ENCODE measurements at places on chromosomes 4 and X.

- DNase-seq: no peak
These were observed 88.9 kb upstream of the CITED1 start for GRCh38 chrX:72394518-72395170.

- no peak for DNase-seq
These were observed 53.6 kb upstream of the RAB40AL start for GRCh38 chrX:102883491-102883890.

GRCh38 chr4:94068753-94069719 is 138.6 kb upstream of the SMARCAD1 start:
- DNase-seq: no peak

DNA sequence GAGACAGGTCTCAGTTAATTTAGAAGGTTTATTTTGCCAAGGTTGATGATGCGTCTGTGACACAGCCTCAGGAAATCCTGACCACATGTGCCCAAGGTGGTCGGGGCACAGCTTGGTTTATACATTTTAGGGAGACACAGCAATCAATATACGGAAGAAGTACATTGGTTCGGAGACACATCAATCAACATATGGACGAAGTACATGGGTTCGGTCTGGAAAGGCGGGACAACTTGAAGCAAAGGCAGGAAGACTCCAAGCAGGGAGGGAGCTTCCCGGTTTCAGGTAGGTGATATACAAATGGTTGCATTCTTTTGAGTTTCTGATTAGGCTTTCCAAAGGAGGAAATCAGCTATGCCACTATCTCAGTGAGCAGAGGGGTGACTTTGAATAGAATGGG is 225.2 kb upstream of the ZFP42 start:
- DNase-seq: no peak

GRCh38 chr4:147548256-147548655 is 67.4 kb downstream of the EDNRA start:
- DNase-seq: no peak

GRCh38 chrX:16718824-16719333 is 533 bp upstream of the SYAP1 start:
- no peak for DNase-seq

GRCh38 chr4:155780775-155781174 is 22.0 kb downstream of the GUCY1B1 start:
- no peak for DNase-seq

- no peak for DNase-seq
These were observed 2.9 kb downstream of the TRIML2 start for GRCh38 chr4:188106454-188106853.

DNA sequence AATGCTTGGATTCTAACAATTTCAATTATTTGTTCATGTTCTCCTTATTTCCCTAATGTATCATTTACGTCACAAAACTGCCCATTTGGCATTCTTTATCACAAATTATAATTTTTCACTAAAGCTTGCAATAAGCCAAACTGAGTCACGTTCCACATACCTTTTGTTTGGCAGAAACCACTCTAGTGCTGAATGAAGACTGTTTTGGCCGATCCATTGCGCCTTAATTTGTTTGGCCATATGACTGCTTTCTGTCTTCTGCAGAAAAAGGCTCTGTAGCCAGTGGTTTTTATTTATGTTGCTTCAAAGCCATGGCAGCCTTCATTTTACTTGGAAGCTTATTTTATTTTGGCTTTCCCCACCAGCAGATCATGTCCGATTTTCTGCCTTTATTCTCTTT is 184.4 kb upstream of the HAND2 start:
- no peak for DNase-seq

DNA sequence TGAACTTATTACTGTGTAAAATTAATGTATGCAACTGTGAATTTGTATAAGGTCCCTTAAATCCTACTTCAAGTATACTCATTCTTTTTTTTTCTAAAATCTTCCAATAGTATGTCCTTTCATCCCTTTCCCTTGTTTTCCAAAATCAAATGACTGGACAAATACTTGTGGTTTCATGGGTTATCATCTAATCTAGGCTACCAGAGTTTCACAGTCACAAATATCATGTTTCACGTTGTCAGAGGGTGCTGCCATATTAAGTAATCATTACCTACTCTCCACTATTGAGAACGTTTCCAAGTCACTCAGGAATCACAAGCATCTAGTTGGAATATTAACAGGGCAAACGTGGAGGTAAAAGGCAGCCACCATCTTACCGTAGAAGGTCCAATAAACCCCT is 1235.0 kb upstream of the TENM3 start:
- DNase-seq: no peak

DNA sequence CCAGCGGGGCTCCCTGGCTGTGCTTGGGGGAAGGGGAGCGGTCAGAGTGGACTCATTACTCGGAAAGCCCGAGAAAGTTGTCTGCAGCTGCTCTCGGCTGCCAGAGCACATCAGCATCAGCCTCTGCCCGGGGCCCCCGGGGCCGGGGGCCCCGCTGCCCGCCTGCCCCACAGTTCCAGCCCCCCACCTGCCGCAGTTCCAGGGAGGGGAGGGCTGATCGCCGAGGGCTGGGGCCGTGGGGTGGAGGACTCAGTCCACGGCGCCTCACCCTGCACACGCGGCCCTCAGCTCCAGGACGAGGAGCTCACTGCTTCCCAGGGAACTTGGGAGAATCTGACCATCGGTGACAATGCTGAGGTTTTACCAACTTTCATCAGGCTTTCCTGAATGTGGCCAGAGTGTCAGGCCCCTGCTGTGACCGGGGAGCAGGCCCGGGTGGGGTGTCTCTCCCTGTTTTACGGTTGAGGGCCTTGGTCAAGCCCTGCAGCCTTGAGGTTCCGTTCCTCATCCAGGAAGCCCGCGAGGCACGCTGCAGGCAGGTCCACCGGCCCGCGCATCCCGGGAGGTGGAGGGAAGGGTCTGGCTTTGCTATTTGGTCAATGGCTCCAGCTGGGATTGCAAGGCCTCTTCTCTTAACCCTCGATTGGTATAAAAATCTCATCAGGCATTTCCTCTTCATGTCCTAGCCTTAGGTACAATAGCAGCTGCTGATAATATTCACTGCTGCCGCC is 57.2 kb downstream of the CPZ start:
- DNase-seq: no peak

DNA sequence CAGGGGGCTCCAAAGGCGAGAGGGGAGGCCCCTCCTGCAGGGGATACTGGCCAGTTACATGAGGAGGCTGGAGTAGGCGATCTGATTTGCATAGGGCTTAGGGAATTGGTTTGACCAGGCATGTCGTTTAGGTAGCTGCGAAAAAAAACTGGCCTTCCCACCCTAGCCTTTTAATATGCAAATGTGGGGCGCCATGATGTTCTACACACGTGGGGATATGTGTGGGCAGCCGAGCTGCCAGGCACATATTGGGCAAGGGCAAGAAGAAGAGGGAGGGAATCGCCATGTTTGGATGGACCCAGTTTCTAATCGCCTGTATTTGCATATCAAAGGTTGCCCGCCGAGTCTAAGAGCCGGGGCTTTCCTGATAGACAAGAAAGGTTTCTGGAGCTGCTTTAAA is 121.3 kb downstream of the PRKX start:
- DNase-seq: no peak

DNA sequence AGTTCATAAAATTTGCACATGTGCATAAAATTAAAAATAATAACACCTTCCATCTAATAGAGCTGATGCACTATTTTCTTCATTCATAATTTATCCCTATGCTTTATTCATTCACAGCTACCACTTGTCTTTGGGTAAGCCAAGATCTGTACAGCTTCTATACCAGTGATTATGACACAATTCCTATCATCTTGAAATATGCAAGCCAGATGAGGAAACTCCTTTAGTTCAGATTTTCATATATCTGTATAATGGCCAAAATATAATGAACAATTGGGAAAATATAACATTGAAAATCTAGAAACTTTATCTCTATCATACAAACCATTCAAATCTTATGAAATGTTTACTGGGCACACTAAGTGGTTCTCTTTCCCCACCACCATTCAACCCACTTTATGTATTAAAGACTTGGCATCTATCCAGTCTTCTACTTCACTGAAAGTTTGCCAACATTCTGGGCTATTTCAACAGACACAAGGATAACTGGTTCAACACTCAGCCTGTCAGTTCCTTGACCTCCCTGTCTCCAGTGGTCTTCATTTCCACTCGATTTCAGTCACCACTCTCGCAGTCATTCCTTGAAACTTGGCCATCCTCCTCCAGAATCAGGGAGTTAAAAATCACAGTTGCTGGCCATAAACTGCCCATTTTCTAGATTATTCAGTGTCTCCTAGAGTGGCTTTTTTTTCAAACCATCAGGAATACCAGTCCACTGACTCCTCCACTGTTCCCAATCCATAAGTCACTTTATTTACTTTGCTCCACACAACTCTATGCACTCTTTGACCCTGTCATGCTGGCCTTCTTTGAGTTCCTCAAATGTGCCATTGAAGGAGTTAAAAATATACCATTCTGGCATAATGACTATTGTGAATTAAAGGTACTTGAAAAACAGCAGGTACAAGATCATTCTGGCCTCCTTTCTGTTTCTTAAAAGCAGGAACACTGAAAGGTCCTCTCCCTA is 85.5 kb downstream of the CAMK2D start:
- DNase-seq: no peak

DNA sequence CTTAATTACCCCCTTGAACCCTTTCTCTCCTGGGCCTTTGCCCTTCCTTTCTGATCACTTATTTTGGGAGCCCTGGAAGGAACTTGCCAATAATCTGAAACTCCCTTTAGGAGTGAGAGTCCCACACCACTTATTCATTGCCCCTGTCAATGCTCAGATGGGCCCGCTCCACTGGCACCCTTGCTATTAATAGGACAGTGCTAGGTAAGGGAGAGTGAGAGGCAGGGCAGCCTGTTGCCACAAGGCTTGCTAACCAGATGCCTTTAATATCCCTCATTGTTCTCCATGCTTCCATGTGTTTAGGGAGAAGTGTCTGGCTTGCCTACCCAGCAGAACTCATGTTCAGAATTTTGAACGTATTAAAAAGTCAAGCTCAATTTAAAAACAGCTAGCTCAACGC is 1.7 kb upstream of the NHS start:
- no peak for DNase-seq

GRCh38 chrX:110795645-110796406 is at the start of gene CHRDL1:
TSS of gene CHRDL1 (minus strand) at chrX:110795817. CDS start at chrX:110792181, 3,636 bp downstream.
- no peak for DNase-seq

DNA sequence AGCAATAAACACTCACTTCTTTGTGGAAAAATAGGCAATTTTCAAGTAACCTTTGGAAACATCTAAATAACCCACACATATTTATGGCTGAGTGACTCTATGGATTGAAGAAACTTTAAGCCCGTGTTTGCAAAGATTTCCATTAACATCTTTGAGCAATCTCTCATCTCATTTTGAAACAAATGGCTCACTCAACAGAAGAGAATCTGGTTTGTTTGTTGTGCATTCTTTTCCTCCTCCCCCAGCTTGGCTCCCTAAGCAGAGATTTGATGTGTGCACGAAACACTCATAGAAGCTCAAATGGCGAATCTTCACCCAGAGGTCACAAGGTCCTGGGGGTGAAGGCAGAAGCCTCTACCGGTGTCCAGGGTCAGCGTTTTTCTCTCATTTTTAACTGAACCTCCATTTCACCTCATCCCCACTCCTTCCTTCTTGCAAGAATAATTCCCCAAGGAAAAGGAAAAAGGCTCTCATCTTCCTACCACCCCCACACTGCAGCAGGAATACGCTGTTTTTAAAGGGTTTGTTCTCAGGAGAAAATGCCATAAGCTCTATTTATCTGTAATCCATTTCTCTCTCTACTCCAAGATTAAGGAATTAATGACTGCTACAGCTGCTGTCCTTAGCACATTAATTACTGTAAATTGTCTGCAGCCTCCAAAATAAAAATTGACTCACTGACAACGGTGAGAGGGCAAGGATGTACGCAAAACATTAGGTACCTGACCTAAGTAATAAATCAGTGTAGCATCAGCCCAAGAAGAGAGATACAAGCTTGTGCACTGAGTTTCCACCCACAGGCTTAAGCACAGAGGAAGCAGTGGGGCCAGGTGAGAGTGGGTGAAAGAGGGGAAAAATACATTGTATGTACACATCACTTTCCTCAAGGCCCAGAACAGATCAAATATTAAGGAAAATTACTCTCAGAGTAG is 307.6 kb upstream of the NOCT start:
- DNase-seq: no peak

DNA sequence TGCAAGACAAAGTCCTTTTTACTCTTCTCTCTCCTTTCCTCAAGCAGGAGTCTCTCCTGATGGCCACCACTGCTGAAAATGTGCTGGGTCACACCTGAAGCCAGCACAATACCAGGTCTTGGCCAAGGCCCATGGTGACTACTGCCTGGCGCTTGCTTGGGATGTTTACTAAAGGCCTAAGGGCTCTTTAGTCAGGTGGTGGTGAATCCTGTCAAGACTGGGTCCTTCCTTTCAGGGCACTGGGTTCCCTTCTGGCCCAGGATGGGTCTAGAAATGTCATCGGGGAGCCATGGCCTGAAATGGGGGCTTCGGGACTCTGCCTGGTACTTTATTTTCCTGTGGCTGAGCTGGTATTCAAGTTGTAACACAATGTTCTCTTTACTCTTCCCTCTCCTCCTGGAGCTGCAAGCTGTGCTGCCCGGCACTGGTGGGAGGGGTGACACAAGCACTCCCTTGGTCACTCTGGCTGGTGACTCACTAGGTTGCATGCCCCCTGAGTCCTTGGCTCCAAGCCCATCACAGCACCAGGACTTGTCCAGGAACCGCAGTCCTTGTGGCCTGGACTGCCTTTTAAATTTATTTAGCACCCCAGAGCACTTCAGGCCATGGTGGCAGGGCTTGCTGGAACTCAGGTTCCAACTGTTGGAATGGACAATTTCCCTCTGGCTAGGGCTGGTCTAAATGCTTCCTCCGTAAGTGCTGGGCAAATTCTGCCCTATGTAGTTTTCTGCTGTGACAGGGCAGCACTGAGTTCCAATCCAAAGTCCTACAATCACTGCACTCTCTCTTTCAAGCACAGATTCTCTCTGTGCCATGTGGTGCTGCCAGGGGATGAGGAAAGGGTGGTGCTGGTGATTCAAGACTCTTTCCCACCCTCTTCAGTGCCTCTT is 11.3 kb downstream of the ARL13A start:
- DNase-seq: no peak

GRCh38 chr4:38989487-38989886 is 42.7 kb downstream of the TMEM156 start:
- DNase-seq: no peak

GRCh38 chr4:37439809-37440474 is 195.4 kb downstream of the NWD2 start:
- no peak for DNase-seq

GRCh38 chr4:136650541-136651277 is 881.6 kb downstream of the PCDH18 start:
- DNase-seq: no peak

GRCh38 chr4:119238068-119238722 is 25.7 kb downstream of the USP53 start:
- DNase-seq: no peak

GRCh38 chr4:32342054-32342453 is 1621.9 kb downstream of the PCDH7 start:
- DNase-seq: no peak
